NCI-H1092 (cell line): ENCODE measurements at places on chromosomes 12 and 14.

- no peak for DNase-seq
Observed at GRCh38 chr12:52925717-52926595, 21.1 kb upstream of the KRT8 start.

GRCh38 chr14:37903343-37904191, 304.1 kb upstream of the SSTR1 start:
- DNase-seq, result peak; percentile 61

DNA sequence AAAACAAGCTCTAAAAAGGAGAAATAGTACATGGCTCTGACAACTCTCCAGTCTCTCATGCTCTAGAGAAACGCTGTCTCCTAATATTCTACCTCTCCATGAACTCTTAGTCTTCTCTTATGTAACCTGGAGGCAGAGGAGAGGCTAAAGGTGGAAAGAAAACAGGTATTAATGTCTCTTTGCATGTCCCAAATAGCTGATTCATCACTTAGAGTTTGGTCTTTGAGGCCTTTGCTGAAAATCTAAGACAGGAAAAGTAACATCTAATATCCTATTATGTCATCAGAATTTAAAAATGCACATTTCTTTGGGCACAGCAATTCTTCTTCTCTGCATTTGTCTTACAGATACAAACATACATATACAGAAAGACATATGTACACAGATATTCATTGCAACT, 127.2 kb downstream of the DHRS2 start:
- no peak for DNase-seq

DNA sequence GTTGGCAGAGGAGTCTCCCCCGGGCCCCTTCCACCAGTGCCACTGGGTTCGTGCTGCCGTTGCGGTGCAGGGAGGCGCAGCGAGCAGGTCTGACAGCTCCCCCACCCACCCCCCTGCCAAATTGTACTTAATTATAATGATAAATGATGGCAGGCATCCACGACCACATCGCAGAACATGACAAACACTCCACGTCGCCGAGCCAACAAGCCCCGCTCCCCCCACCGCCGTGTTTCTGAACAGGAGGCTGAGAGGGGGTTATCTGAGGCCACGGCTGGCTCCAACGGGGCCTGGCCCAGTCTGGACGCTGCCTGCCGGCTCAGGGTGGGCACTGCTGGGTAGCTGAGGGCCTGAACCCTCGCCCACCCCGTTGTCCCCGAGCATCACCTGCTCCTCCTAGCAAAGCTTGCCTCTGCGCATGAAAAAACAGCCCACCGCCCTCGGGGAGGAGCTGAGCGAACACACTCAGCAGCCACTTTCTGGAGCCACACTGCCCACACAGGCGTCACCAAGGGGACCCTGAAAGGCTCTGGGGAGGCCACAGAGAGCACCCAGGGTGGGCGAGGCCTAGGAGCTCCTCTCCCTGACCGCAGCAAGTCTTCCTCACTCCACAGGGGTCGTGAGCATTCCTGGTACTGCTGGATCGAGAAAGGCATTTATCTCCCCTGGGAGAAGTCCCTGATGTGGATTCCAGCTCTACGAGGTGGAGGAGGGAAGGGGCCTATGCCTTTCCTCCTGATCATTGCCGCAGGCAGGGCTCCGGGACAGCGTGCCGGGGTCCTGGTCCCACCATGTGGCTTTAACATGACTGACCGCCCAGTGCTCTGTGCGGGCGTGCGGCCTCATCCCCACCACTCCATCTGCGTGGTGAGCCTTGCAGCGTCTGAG, 35.4 kb upstream of the DIO3 start:
- DNase-seq, result peak; percentile 16
